GM10248 (cell line): ENCODE measurements at places on chromosomes 2 and 18.

GRCh38 chr18:13186687-13187086 is 31.9 kb upstream of the LDLRAD4 start:
- DNase-seq: no peak

GRCh38 chr2:21008014-21008789 is 35.7 kb downstream of the APOB start:
- DNase-seq: no peak

DNA sequence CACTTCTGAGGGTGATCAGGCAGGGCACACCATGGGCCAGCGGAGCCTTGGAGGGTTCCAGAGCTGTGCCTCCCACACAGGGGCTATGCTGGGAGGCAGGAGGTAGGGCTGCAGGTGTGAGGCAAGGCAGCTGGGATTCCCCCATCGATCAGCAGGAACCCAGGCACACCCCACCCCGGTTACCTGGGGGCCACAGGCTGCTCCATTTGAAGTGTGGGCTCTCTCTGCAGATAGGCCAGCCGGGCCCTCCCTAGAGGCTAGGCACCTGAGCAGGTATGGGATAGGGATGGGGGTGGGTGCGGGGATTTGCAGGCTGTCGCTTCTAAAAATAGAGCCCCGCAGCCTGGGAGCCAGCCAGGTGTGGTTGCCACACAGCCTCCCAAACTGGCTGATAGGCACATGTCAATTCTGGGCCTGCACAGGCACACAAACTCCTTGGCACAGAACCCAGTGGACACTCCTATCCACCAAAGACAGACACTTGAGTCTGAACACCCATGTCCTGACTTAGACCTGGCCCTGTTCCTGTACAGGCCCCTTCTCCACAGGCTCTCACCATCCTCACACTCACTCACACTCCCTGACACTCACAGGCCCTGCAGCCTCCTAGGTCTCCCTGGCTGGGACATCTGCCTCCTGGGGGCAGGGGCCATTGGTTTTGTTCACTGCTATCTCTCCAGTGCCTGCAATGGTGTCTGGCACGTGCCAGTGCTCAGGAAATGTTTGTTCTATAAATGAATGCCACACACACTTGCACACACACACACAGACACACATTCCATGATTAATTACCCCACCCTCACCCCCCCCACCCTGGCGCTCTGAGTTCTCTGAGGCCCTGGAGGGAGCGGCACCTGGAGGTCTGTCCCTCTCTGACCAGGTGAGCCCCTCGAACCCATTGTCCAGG is 73.4 kb downstream of the ZFP36L2 start:
- DNase-seq: no peak

DNA sequence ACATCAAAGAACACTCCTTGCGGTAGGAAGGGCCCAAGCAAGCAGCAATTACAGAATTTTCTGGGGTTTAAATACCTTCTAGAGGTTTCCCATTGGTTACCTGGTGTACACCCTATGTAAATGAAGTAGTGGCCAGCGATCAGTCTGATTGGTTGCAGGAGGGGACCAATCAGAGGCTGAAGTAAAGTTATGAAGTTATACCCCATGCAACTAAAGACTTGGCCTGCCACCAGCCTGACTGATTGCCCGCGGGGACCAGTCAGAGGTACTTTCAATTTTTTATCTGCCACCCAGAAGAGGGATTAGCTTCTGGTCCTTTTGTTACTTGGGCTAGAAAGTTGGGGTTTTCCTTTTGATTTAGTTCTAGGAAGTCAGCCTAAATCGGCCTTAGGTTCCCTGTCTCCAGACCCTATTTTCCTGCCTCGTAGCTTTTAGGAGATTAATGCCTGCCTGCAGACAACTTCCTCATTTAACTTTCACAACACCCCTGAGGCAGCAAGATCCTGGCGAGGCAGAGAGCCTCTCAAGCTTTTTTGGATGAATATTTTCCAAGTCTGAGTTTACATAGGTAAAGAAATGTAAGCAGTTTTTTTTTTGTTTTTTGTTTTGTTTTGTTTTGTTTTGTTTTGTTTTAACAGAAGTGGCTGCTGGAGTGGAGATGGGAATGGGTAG is 1.5 kb upstream of the DGUOK start:
- DNase-seq: no peak

GRCh38 chr2:3317871-3318590 is 59.6 kb downstream of the EIPR1 start:
- DNase-seq: no peak

DNA sequence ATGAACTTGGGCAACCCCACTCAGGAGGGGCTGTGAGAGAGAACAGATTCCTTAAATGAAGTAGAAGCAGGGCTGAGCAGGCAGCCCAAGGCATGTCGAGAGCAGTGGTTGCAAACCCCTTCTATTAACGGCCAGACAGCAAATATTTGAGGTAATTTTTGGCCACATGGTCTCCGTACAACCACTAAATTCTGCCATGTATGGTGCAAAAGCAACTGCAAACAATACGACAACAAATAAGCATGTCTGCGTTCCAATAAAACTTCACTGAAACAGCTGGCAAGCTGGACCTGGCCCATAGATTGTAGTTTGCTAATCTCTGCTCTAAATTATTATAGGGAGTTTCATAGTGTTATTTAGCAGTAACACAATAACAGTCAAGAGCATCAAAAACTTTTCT is 217.0 kb upstream of the ZNF521 start:
- no peak for DNase-seq

- DNase-seq: no peak
These were observed 3.6 kb upstream of the IL1A start for GRCh38 chr2:112787729-112788393.

- no peak for DNase-seq
These were observed 119.7 kb downstream of the PDCL3 start for GRCh38 chr2:100682536-100682935.

DNA sequence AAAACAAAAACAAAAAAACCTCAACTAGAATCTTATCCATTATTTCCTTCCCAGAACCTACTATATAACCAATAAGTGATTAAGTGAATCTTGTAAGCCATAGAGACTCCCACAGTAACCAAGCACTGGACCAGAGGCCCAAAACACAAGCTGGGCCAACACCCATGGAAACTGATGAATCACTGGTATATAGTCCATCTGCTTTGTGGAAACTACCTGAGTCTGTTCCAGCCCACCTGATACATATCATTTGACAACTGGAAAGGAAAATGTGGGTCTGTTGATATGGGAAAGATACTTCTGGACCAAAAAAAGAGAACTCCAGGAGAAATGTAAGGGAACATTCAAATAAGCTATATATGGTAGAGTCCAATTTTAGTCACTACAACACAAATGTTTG is 252.8 kb downstream of the MREG start:
- no peak for DNase-seq
